ENCODE measurements at places on chromosomes 5 and 9.
A peak's percentile ranks its signal among the peaks of the same experiment; 100 is the strongest.

DNA sequence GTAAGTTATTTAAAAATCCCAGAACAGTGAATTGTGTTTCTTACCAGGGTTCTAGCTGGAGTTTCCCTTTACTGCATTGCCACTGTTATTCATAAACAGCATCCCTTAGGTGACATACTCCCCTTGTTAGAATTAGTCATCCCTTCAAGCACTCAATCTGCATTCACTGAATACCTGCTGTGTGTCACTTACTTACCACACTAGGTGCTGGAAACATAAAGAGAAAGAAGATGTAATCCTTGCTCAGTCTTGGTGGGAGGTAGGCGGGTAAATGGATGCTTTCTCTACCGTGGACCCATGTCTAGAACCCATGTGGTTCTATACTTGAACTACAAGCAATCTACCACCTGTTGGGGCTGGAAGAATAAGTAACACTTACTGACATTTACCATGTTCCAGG is 371.6 kb downstream of the KDM4C start:
- DNase-seq = no peak

- no peak for DNase-seq
These were observed 121.3 kb downstream of the DAB2IP start for GRCh38 chr9:121772600-121773285.

DNA sequence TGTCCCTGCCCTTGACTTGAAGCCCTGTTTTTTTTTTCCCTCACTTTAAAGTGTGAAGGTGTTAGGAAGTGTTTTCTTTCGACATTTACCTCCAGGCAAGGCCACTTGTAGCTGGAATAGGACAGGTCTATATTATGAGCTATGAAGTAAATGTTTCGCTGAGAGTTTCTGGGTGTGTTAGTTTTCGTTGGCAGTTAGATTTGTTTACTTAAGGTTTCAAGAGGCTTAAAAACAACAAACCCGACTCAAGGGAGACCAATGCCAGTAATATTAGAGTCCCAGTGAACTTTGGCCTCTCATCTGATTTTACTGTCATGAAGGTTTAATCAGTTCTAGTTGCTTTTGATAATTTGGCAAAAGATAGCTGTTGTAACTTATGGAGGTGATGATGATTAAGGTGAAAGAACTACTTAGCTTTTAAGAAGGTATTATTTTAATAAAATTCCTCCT is 25.2 kb downstream of the OCLN start:
- peak; percentile 48 for DNase-seq

DNA sequence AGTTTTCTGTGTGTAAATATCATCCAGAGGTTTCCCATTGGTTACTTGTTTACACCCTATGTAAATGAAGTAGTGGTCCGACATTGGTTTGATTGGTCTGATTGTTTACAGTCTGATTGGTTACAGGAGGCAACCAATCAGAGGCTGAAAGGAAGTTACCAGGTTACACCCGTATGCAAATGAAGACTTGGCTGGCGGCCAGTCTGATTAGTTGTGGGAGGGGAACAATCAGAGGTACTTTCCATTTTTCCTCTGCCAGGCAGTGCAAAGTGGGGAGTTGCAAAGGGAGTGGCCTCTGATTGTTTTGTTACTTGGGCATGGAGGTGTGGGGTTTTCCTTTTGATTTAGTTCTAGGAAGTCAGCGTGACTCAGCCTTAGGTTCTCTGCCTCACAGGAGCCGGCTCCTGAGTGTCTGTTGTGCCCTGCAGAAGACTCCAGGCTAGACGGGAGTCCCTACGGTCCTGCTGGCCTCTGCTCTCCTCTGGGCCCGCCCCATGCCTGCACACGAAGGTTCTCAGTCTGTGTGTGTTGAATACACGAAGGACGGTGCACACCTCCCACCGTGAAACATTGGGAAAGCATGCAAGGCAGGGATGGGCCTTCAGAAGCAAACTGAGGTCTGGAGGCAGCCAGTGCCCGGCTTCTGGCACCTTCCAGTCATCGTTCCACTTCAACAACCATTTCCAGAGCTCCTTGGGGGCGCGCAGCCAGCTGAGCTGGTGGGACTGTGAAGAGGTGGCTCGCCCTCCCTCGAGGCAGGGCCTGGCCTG is 42.9 kb downstream of the OLFM1 start:
- no peak for DNase-seq

DNA sequence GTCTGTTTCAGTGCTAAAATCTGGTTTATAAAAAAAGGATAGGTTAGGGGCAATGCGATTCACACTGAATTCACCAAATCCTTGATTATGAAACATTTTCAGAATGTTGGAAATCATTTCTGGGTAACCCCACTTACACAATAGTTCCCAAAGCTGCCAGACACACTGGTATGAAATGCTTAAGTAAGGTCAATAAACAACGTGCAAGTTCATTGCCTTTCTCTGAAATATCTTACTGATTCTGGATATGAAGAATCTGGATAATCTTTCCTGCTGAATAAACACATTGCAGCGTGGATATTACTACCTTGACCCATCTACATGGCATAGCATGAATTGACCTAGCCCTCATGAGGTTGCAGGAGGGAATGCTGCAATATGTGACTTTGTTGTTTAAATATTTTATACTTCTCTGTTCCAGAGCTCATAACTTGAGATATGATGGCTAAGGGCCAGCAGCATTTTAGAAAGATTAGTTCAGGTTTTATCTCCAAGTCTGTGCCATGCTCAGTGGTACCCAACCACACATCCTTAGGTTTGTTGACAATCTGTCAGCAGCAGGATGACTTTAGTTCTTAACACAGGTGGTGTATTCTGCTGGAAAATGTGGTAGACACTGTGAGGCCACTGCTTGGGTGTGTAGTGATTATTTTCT is 121.0 kb downstream of the NREP start:
- DNase-seq = no peak

GRCh38 chr9:36037549-36038122 is 923 bp downstream of the RECK start:
- peak; percentile 11 for DNase-seq

DNA sequence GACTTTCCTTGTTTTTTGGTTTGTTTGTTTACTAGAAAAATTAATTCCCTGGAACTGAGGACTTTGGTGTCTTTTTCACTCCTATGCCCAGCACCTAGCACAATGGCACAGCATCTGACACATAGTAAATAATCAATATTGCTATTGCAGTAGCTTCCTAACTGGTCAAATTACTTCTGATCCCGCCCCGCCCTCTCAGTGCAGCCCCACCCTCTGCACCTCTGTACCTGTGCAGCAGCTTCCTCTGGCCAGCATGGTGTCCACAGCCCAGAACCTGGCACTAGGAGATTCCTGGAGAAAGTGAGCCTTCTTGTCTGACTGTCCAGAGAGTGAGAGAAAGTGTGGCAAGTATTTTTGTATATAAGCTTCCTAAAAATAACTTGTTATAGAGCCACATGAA is 343.2 kb downstream of the ZNF608 start:
- DNase-seq = peak; percentile 60

DNA sequence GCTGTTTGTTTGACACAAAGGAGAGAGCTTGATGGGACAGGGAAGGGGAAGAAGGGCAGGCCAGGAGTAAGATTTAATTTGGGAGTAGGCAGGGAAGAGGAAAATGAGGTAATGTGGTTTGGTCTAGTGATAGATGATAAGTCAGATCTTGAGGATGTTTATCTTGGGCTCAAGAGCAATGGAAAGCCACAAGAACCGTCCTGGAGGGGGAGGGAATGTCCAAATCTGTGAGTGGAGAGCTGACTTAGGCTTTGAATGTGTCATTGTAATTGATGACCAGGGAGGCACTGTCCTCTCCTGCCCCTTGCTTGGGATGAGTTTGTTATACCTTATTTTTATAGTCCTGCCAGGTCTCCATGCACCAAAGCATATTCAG is 37.5 kb downstream of the MAMDC2 start:
- no peak for DNase-seq

GRCh38 chr9:75921391-75922127 is 31.1 kb downstream of the PCSK5 start:
- DNase-seq = no peak

DNA sequence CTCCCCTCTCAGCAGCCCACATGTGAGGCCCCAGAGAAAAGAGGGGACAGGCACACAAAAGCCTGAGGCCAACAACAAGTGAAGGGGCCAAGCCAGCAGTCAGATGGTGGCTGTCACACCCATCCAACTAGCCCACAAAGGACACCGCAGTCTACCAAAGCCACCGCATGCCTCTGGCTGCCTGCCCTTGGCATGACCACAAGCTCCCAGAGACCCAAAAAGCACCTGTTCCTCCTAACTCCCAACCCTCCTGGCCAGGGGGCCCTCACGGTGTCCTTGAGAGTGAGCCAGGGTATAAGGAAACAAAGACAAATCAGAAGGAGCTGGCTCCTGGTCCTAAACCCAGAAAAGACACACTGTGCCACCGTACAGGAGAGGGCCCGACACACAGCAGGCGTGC is 77.8 kb upstream of the LRRTM2 start:
- DNase-seq = no peak

DNA sequence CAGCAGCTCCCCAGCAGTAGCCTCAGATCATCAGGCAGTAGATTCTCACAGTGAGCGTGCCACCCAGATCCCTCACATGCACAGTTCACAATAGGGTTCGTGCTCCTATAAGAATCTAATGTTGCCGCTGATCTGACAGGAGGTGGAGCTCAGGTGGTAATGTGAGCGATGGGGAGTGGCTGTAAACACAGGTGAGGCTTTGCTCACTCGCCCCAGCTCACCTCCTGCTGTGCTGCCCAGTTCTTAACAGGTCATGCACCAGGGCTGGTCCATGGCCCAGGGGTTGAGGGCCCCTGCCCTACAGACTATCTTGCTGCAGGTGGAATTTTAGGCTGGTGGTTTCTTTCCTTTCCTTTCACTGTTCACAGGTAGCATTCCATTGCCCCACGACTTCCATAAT is 100.2 kb downstream of the MRPL36 start:
- DNase-seq = no peak

GRCh38 chr5:126433701-126434100 is 10.5 kb downstream of the GRAMD2B start:
- no peak for DNase-seq

GRCh38 chr5:177440211-177440989 is 6.2 kb upstream of the PRR7 start:
- no peak for DNase-seq
